ENCODE measurements at places on chromosomes 5 and 9.

- peak; percentile 97 for DNase-seq
Observed at GRCh38 chr5:175696139-175696854, 38.4 kb downstream of the HRH2 start.

- DNase-seq = no peak
Observed at GRCh38 chr5:136655468-136655867, 290.1 kb upstream of the TRPC7 start.

DNA sequence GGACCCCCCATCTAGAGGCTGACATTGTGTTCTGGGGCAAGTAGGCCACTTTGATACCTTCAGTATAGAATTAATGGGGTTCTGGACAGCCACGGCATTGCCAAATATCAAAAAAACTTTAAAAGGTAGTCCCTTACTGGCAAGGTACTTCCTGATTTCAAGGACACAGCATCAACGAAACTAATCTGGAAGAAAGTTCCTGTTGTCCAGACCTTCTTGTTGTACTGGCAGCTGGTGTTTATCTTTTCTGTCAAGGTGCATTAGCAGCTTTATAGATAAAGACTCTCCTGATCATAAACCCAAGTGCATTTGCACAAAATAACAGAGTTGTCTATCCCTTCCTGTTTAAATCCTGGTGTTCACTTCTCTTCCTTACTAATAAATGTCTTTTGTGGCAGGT, 23.7 kb upstream of the GOLGA1 start:
- DNase-seq = peak; percentile 13

DNA sequence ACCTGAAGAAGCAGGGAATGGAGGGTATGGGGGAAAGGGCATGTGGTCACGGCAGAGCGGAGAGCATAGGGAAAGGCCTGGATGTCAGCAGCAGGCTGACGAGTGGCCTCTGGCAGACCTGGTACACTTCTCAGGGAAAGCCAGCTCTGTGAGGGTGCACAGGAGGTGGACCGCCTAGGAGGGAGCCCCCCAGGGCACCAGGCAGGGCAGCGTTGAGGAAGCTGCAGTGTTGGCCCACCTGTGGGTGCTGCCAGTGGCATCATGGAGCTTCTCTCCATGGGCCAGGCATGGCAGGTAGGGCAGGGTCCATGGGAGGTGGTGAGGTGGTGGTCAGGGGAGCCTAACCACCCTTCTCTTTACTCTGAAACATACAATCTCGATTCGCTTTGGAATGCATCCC, 143.0 kb upstream of the PITX1 start:
- DNase-seq = no peak

DNA sequence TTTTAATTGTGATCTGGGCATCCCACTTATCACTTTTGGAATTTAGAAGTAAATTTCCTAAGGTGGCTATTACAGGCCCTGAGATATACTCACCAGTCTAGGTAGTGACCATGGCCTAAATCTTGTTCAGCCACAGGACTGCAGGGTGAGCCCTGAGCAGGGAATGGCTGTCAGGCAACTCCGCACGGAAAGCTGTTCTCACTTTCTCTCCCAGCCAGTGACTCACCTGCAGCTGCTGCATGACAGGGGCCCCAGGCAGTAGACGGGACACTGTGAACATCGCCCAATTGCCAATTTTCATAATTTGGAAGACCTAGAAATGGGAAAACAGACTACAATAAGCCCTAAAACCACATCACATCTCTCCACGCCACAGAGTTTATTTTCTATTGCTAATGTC, 69.6 kb upstream of the TAF1L start:
- no peak for DNase-seq

- DNase-seq = no peak
Observed at GRCh38 chr9:91291866-91292265, 69.9 kb downstream of the AUH start.

DNA sequence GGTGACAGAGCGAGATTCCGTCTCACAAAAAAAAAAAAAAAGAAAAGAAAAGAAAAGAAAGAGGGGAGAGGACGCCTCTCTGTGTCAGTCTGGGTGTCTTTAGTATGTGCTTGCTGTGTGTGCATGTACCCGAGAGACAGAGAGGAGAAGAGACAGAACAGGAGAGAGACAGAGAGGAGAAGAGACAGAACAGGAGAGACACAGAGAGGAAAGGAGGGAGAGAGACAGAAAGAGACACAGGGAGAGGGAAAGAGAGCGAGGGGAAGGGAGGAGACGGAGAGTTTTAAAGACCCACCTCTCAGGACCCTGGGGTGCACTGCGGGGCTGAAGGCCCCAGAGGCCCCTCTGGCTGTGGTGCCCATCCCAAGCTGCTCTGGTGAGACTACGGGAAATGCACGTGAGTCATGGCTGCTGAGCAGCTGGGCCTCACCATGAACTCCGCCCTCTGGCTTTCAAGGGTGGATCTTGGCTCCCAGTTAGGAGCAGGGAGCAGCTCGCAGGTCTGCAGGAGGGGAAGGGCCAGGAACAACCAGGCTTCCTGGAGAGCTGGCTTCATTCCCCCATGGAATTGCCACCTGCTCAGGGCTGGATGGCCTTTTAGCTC, 7.9 kb downstream of the SLC6A3 start:
- no peak for DNase-seq

GRCh38 chr5:81303563-81303962, 2.2 kb downstream of the ZCCHC9 start:
- DNase-seq = no peak

GRCh38 chr5:85709728-85710127, 908.0 kb upstream of the COX7C start:
- DNase-seq = no peak

- DNase-seq = no peak
Observed at GRCh38 chr5:172579403-172579990, 61.6 kb upstream of the NEURL1B start.

DNA sequence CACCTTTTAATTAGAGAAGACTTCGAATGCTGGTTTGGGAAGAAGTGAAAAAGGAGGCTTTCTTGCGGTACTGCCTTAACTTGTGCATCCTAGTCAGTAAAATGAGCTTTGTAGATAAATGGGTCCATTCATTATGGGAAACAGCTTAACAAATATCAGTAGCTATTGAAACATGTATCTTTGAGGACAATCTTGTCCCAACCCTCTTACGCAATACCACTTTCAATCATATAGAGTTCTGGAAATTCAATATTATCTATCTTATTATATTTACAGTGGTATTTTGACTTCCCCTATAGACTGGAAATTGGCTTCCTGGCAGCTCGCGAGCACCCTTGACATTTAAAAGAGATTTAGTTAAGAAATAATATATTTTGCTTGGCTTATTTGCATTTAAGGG, 565.8 kb upstream of the NUDT12 start:
- DNase-seq = no peak

DNA sequence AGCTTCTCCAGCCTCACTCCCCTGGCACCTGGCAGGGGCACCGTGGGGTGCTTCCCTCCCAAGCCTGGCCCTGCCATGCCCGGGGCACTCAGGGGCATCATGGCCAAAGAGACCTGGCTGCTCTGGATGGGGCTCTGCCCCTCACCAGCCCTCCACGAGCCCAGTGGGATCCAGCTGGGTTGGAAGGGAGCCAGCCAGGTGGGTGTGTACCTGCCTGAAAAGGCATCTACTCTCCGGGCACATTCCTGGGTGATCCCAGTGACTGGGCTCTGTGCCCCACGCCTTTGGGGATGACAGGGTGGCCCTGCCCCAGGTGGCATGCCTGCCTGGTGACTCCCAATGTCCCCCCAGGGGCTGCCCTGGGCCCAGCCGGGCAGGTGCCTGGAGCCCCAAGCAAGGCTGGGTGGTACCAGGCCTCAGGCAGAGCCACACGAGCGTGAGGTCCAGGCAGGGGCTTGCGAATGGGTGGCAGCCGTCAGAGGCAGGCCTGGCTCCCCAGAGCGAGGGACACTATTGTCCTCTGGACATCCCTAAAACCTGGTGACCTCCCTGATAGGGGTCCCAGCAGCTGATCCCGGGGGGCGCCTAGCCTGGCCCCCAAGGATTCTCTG, 777 bp downstream of the GPSM1 start:
- DNase-seq = no peak

GRCh38 chr9:7849362-7849761, 49.8 kb upstream of the DMAC1 start:
- DNase-seq = no peak

DNA sequence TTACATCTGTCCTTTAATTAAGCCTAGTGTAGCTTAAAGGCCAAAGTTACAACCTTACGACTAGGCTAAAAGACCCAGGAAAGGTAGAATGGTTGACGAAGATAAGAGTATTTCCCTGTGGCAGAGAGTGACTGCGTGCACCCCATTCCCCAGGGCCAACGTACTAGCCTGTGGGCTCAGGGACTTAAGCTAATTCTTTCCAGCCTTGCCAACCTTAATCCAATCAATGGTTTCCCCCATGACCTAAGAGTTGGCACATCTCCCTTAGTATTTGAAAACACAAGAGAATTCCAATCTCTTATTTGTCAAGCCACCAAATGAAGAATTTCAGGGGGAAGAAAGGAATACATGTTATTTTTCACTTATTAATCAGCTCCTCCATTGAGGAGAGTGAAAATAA, 16.0 kb downstream of the CTNND2 start:
- DNase-seq = no peak

DNA sequence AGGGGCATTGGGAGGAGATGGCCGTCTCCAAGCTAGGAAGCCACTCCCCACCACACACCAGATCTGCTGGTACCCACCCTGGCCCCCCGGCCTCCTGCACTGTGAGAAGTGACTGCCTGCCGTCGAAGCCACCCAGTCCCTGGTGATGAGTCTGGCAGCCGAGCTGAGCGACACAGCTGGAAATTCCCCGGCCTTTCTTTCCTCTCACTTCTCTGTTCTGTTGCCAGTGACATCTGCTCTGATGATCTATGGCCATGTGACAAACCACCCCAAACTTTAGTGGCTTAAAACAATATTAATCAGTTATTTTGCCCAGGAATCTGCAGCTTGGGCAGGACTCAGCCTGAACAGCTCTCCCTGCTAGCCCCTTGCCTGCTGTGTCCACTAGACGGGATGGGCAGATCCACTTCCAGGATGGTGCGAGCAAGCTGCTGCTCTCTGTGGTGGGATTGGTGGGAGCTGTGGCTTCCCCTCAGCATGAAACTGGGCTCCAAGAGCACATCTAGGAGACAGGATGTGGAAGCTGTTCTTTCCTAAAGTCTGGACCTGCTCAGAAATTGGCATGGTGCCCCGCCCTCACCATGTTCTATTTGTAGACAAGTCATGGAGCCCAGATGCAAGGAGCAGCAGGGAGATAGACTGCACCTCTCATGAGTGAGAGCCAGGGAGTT, 211.2 kb downstream of the GADD45G start:
- DNase-seq = peak; percentile 76

DNA sequence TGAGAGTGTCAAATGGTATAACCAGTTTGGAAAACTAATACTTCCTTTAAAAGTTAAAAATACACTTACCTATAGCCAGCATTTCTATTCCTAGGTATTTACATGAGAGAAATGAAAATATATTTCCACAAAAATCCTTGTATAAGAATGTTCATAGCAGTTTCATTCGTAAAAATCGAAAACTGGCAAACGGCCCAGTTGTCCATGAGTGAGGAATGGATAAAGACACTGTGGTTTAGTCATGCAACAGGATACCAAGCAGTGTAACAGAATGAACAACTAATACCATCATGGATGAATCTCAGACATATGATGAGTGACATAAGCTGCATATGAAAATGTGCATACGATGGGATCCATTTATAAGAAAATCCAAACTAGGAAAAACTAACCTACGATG, 136.7 kb downstream of the MACROH2A1 start:
- no peak for DNase-seq

DNA sequence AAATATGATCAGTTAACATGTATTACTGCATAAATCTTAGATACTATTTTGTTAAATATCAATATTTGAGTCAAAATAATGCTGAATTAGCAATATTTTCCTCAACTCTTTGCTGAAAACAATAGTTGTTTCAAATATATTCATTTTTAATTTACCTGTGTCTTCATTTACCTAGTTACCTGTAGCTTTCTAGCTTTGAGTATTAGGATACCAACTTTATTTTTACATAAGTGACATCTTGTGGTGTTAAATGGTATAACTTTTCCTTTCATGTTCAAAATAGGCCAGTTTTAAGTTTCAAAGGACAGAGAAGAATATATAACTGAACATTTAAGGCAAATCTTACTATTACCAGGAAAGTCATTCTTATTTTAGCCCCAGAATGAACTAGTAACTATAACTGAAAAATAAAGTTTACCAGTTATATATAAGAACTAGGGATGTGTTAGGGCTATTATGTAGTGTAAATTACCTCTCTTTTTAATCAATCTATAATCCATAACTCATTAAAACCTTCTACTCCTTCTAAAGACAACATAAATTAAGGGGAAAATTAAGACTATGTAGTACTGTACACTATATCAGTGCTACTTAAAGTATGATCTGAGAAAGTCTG, 25.3 kb downstream of the AP3B1 start:
- peak; percentile 33 for DNase-seq

GRCh38 chr5:90170261-90170660, 239.3 kb downstream of the CETN3 start:
- DNase-seq = peak; percentile 29

- no peak for DNase-seq
Observed at GRCh38 chr5:128472919-128473318, 65.1 kb downstream of the FBN2 start.

DNA sequence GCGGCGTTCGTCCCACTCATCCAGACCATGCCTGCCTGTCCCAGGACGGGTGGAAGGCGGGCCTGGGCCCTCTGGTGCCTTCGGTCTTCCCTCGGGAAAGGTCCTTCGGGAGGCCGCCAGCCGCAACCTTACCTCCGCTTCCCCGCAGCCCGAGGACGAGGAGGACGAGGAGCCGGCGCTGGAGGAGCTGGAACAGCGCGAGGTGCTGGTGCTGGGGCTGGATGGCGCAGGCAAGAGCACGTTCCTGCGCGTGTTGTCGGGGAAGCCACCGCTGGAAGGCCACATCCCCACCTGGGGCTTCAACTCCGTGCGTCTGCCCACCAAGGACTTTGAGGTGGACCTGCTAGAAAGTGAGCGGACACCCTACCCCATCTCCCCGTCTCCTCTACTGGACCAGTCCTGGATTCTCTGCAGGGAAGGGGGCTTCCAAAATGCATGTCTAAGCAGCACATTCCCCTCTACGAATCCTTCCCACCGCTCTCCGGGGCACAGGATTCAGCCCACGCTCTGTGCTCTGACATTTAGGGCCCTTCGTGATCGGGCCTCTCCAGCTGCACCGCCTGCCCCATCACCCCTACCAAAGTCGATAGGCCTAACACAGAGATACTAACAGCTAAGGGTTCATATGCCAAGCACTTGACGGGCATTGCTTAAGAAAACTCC, 1.1 kb downstream of the ARL10 start:
- DNase-seq = no peak

Measured in suppressor macrophage (primary cell).